Activated CD4-positive, alpha-beta T cell treated with anti-CD3 and anti-CD28 coated beads for 36 hours (primary cell): ENCODE measurements at places on chromosomes 11 and 22. TPM values are rescaled to one million over a fixed set of nuclear protein-coding genes. Genes with fewer than 3 reads are reported as not detected.

GRCh38 chr11:8097926-8098325, 16.9 kb downstream of the TUB start:
- no peak for DNase-seq

- DNase-seq, result no peak
Measured at GRCh38 chr22:25174888-25175411, 24.7 kb upstream of the CRYBB3 start.

- DNase-seq, result no peak
Measured at GRCh38 chr22:35752006-35752862, 34.6 kb downstream of the APOL5 start.

GRCh38 chr11:117328375-117329010, 839 bp downstream of the CEP164 start:
- DNase-seq, result peak; percentile 30

DNA sequence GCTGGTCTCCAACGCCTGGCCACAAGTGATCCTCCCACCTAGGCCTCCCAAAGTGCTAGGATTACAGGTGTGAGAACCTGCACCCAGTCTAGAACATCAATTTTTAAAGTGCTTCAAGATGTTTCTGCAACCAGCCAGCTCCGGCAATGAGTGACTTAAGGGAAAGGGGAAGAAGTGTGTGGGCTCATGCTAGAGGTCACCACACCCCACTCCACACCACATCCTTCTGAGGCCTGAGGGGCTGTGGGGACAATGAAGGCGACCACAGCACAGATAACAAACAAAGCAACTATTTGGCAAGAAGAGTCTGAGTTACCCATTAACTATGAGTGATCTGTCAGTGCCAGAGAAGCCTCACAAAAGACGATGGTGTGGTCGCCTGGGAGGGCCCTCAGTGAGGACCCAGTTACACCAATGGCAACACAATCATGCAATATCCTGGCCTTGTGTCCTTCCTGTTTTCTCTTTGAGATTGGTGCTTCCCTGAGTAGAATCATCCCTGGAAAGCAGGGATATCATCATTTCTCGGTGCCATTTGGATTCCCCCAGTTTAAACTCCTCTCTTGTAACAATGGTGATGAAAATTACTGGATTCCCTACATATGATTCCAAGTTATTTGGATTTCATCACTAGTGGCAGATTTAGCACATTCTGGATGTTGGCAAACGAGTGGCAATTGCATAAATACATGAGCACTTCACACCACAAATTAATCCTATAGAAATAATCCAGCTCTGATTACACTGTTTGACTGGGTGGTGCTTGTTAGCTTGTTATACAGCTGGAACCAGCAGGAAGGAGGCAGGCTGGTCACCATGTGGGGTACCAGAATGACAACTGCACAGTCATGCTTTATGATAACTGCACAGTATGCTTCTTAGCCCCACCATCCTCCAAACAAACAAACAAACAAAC, 18.4 kb downstream of the ABTB2 start:
- DNase-seq, result no peak

DNA sequence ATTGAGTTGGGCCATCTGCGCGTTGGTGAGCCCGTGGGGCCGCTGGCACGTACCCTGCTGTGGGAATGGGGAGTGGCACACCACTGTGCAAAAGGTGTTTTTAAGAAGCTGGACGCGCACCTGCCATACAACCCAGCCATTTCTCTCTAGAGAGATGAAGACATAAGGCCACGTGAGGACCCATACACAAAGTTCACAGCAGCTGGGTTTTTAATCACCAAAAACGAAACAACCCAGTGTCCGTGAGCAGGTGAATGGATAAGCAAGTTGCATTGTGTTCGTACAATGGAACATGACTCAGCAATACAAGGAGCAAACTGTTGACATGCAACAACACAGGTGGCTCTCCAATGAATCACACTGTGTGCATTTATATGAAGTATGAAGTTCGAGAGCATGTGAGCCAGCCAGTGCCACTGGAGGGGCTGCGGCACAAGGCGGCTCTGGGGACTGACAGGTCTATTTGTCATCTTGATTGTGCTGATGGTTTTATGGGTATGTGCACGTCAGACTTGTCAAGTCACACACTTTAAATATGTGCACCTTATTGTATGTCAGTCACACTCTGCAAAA, 30.6 kb upstream of the PANX2 start:
- DNase-seq, result no peak

GRCh38 chr11:104879514-104880190, 18.6 kb downstream of the CASP12 start:
- DNase-seq, result no peak

GRCh38 chr11:132234878-132235277, 864.5 kb downstream of the NTM start:
- DNase-seq, result no peak

DNA sequence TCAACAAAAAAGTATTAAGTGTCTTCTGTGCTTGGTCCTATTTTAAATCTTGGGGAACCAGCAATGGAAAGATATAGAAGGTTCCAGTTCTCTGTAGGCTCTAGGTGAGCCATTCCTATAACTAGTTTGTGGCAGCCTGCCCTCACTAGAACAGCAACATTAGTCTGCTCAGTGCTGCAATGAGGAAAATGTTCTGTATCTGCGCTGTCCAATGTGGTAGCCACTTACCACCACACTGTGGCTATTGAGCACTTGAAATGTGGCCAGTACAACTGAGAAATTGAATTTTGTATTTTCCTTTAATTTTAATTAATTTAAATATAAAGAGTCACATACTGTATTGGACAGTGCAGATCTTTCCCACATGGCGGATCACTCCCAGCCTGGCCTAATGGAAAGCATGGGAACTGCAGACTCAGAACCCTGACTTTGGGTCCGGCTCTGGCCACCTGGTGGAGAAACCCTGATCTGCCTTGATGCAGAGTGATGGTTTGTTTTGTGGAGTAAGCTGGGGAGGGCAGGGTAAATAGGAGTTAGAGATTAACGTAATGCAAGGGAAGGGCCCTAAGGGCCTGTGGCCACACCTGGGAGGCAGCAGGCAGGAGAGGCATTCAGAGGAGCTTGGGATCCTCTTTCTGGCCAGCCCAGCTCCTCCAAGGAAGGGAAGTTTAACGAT, 101.0 kb downstream of the ME3 start:
- no peak for DNase-seq

The CWC15 gene
- 74.7 TPM for total RNA-seq

The ZNF280B gene
- 2.5 TPM for total RNA-seq

The PANX3 gene
- not detected for total RNA-seq

The RAB3IL1 gene
- total RNA-seq, result 0.09 TPM

The DESI1 gene
- 98.1 TPM for total RNA-seq

The PRMT3 gene
- total RNA-seq, result 36.5 TPM
